ENCODE measurements at places on chromosomes 3 and 15. TPM values are rescaled to one million over a fixed set of nuclear protein-coding genes. Genes with fewer than 3 reads are reported as not detected.
A peak's percentile ranks its signal among the peaks of the same experiment; 100 is the strongest.

GRCh38 chr15:59104602-59104911 is 389 bp upstream of the CCNB2 start:
- no peak for DNase-seq

GRCh38 chr3:13532085-13532484 is 16.8 kb upstream of the FBLN2 start:
- DNase-seq, result no peak

- DNase-seq, result no peak
These were observed 163.1 kb downstream of the CLSTN2 start for GRCh38 chr3:140097874-140098635.

GRCh38 chr15:49124371-49124770 is 31.0 kb downstream of the COPS2 start:
- DNase-seq, result no peak

DNA sequence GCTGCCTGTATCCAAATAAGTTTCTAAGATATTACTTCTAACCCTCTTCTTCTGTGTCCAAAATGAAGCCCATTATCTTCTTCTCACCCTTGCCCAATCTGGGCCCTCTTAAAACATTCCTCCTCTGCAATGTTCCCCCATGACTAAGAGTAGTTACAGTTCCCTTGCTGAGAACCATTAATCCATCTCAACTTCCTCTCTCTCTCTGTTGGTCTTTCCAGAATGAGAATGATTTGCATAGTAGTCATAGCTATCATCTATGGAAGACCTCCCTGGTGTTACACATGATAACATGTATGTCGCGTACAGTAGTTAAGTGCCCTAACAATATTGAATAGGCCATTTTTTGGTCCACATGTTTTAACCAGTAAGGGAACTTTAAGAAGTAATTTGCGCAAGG is 177.9 kb downstream of the ANXA2 start:
- no peak for DNase-seq

DNA sequence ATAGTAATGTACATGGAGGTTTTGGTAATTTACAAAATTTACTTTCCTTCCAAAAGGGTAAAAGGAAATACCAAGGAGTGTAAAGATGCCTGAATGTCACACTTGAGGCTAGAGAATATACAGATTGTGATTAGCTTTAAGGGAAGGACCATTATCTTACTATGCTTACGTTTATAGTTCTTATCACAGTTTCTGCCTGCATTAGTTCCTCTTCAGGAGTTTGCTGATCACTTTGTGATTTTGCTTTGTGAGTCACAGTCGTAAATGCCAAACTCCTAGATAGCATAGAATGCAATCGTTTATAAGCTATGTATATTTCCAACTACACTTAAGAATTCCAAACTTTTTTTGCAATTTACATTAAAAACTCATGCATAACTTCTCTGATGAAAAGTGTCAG is 1034.6 kb downstream of the DIPK2A start:
- no peak for DNase-seq

DNA sequence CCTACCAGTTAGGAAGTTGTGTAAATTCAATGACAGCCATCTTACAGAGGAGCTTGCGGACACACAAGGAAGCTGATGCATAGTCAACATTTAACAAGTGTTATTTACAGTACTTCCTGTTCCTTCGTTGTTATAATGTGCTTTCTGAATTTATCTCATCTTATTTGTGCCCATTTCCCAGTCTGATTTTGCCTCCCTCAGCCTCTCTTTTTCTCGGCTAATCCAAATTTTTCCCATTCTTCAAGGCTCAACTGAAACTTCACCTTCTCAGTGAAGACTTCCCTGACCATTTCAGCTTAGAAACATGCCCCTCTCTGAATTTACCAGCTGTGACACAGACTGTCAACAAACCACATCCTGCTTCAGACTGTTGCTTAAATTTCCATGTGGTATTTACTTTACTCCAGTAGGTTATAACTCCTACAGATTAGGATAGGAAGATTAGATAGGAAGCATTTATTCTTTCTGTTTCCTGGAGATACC is 55.7 kb upstream of the CP start:
- peak; percentile 89 for DNase-seq

DNA sequence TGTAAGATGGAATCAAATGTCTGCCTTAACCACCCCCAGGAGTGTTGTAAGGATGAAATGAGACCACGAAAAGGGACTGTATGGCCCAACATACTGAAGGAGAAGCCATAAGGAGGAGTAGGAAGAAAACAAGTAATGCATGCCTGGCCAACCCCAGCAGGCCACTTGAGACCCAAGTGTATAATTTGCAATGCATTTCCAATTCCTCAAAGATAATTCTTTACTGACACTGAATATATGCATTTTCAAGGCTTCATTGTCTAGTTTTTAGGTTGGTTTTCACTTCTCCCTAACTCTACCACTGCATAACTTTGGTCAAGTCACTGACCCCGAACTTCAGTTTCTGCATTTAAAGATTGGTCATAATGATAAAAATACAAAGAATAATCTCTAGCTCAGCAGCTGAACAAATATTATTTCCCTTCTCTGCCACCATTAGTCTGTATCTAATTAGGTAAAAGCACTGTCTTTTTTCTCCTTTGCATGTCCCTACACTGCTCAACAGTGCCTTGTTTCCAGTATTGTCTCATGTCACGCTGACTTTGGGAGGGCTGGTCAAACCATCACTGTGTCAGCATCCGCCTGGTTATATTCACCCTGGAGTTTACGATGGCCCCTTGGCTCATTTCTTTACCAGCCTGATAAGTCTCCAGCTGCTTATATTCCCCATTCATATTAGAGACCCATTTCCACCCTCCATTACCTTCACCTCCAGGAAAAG is 378.6 kb downstream of the NTRK3 start:
- DNase-seq, result no peak

DNA sequence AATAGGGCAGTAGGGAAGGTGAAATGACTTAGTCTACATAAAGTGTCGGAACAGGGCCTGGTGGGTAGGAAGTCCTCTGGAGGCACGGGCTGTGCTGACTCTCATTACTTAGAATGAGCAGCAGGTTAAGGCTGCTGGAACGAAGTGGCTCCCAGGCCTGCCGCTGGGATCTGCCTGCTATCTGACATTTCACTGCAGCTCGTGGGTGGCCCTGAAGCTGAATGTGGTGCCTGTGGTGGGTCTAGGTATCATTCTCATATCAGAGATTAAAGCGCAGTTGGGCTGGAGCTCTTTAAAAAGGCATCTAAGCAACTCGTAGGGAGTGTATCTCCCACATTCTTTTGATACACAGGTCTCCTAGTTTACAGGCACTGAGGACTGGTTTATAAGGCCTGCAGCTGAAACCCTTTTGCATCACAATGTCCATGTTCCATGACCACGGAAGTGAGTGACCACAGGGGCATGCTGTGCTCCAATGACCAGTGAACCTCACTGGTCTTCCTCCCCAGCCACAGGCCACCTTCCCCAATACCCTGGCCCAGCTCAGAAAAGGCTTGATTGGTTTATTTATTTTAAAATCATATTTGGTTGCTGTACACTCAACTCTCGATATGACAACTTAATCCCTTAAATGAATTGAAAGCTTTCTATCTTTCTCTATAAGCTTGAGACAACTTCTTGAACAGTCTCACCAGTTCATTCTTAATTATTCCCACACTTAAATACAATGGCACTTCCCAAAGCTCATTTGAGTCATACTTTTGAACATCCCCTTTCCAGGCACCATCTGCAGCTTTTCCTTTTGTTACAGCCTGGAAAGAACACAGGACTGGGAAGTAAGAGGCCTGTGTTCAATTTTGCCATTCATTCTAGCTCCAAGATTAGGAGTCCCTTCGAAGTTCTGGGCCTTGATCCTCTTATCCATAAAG is 19.0 kb downstream of the ADAMTS9 start:
- DNase-seq, result peak; percentile 71

GRCh38 chr3:78140274-78140673 is 1100.4 kb downstream of the ROBO2 start:
- peak; percentile 26 for DNase-seq

- no peak for DNase-seq
These were observed 288.9 kb downstream of the EDEM1 start for GRCh38 chr3:5476403-5476802.

GRCh38 chr3:4761759-4762158 is 217.5 kb upstream of the BHLHE40 start:
- no peak for DNase-seq

GRCh38 chr3:8536096-8537056 is 34.8 kb downstream of the LMCD1 start:
- DNase-seq, result no peak

GRCh38 chr3:14152963-14153355 is 25.4 kb downstream of the XPC start:
- DNase-seq, result no peak

- no peak for DNase-seq
These were observed 263.6 kb downstream of the GABRG3 start for GRCh38 chr15:27234593-27234992.

- no peak for DNase-seq
These were observed 28.6 kb downstream of the IL5RA start for GRCh38 chr3:3081381-3082233.

GRCh38 chr3:185024966-185025365 is 127.9 kb downstream of the C3orf70 start:
- DNase-seq, result no peak

DNA sequence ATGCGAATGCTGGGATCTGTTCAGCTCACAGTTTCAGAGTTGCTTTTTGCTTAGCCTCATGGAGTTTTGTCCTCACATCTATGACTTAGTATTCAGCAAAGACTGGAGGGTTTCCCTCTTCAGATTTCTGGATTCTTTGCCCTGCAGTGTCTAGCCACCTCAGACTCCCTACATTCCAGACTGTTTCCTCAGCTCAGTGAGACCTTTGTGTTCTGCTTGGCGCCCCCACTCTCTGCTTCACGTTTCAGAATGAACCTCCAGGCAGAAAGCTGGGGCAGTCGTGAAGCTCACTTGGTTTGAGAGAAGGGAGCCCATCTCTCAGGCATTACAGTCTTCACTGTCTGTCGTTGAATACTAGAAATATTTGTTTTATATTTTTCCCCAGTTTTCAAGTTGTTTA is 118.1 kb downstream of the CACNA1D start:
- no peak for DNase-seq

GRCh38 chr3:101639280-101639963 is 37.5 kb downstream of the ZBTB11 start:
- no peak for DNase-seq

GRCh38 chr15:40306371-40306770 is 1.4 kb downstream of the PLCB2 start:
- DNase-seq, result no peak

DNA sequence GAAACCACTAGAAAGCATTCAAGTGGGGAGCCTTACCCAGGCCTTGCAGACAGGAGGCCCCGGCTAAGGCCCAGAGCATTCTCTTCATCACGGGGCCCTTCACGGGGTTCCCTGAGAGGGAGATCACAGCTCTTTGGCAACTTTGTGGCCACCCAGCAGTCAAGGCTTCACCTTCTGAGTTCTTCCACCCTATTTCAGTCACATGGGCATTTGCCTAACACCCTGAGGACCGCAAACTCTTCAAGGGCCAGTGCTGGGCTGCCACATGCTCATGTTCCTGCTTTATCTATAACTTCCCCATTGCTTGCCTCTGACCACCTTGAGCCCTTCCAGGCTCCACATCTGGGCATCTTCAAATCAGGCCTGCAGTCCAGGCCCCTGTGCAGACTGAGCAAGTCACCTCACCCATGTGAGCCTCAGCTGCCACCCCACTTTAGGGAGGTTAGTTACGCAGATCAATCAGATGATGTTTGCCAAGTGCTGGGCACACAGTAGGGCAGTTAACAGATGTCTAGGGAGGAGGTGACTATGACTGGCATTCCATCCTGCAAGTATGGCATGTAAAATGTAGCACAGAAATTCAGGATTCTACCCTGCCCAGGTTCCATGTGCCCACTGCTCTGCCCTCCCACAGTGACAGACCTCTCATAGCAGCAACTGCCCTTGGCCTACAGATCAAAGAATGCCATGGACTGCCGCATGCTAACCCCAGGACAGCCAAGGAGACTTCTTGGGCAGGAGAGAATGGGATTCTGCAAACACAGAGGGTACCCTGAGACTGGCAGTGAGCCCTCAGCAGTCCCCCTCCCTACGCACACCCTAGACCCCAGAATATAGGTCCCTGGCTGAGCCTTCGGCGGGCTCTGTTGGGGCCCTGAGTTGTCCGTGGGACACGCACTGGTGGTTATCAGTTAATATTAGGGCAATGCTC is 37.6 kb upstream of the ZNF710 start:
- no peak for DNase-seq

KCNAB1 gene
- 11.7 TPM for total RNA-seq

BSN gene
- total RNA-seq, result 0.27 TPM

VIPR1 gene
- total RNA-seq, result 3.8 TPM

PPP4R2 gene
- 74.4 TPM for total RNA-seq

PAQR9 gene
- total RNA-seq, result not detected

CSPG5 gene
- 0.65 TPM for total RNA-seq

All from endothelial cell of umbilical vein (primary cell).